A673 (cell line): ENCODE measurements at places on chromosomes 4 and X. TPM values are rescaled to one million over a fixed set of nuclear protein-coding genes. Genes with fewer than 3 reads are reported as not detected.
A peak's percentile ranks its signal among the peaks of the same experiment; 100 is the strongest.

GRCh38 chr4:102759831-102760644 is 730 bp downstream of the MANBA start:
- peak; percentile 49 for DNase-seq
- H3K27ac ChIP-seq: no peak overlapping the region
- peaks cover 6% of the 10 kb centered on the region for H3K4me1 ChIP-seq
- H3K4me3 ChIP-seq: peak overlapping the region; percentile 73
- no peaks in the 10 kb centered on the region for H3K27me3 ChIP-seq

DNA sequence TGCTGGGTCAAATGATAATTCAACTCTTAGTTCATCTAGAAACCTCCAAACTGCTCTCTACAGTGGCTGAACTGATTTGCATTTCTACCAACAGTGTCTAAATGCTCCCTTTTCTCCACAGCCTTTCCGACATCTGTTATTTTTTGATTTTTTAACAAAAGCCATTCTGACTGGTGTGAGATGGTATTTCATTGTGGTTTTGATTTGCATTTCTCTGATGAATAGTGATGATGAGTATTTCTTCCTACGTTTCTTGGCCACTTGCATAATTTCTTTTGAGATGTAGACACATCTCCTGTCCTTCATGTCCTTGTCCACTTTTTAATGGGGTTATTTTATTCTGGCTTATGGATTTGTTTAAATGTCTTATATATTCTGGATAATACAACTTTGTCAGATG is 298.2 kb upstream of the ARSJ start:
- no peak overlapping the region for H3K27ac ChIP-seq
- no peak overlapping the region for H3K4me3 ChIP-seq
- no peak for DNase-seq
- H3K36me3 ChIP-seq: no peaks in the 10 kb centered on the region

Gene TASL
- not detected in 2 replicates for total RNA-seq

DNA sequence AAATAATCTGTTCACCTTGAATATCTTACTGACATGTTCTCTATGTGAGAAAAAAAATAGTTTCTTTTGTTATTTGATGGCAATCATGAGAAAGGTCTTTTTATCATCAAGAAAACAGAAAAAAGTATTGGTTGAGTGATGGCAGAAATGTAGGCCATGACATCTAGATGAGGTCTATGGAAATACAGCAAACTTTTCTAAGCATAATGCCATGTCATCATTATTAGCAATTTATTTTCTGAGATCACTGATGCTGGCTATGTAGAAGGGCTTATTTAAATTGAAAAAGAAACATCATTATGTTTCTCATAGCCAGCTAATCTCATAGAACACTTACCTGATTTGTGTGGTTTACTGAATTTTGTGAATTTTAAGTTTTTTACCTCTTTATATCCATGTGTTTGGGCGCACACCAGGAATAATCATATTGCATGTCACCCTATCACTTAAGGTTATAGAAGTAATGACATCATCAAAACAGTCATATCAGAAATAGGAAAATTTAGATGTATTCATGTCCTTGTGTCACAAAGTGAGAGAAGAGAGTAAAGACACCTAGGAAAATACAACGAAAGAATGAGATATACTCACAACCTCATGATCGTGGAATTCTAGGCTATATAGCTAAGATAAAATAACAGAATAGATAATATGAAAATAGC is 22.4 kb downstream of the UGT2A3 start:
- H3K4me3 ChIP-seq: no peak overlapping the region
- no peaks in the 10 kb centered on the region for H3K4me1 ChIP-seq

Gene ADH7
- total RNA-seq: not detected in 2 replicates

Gene MAP3K15
- total RNA-seq: 0.06 and 0.35 TPM in 2 replicates

DNA sequence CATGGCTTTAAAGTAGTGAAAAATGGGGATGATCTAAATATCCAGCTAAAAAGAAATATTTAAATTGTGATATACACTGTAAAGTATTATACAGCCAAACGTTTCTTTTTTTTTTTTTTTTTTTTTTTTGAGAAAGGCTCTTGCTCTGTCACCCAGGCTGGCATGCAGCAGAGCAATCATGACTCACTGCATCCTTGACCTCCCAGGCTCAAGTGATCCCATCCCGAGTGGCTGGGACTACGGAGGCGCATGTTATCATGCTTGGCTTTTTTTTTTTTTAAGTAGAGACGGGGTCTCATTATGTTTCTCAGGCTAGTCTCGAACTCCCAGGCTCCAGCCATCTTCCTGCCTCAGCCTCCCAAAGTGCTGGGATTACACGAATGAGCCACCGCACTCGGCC is 17.1 kb downstream of the SMIM14 start:
- no peak overlapping the region for H3K4me3 ChIP-seq
- no peaks in the 10 kb centered on the region for H3K27me3 ChIP-seq
- H3K4me1 ChIP-seq: peaks cover 10% of the 10 kb centered on the region
- H3K36me3 ChIP-seq: no peaks in the 10 kb centered on the region
- no peak overlapping the region for H3K27ac ChIP-seq

GRCh38 chr4:156827519-156827918 is 144.1 kb downstream of the PDGFC start:
- H3K27me3 ChIP-seq: no peaks in the 10 kb centered on the region
- DNase-seq: no peak
- H3K27ac ChIP-seq: no peak overlapping the region

Gene PRSS12
- 3.1 and 4.7 TPM in 2 replicates for total RNA-seq

Gene EREG
- total RNA-seq: 0.50 and 0.84 TPM in 2 replicates

- no peaks in the 10 kb centered on the region for H3K4me1 ChIP-seq
- no peak for DNase-seq
- H3K4me3 ChIP-seq: no peak overlapping the region
- no peak overlapping the region for H3K27ac ChIP-seq
Observed at GRCh38 chr4:115515366-115515765, 401.9 kb upstream of the NDST4 start.

GRCh38 chr4:55920571-55920970 is 28.2 kb upstream of the CEP135 start:
- H3K4me3 ChIP-seq: no peak overlapping the region
- H3K27ac ChIP-seq: no peak overlapping the region
- no peaks in the 10 kb centered on the region for H3K36me3 ChIP-seq
- no peak for DNase-seq
- H3K27me3 ChIP-seq: no peaks in the 10 kb centered on the region
- H3K4me1 ChIP-seq: no peaks in the 10 kb centered on the region

Gene MORF4L2
- 450 and 473 TPM in 2 replicates for total RNA-seq

DNA sequence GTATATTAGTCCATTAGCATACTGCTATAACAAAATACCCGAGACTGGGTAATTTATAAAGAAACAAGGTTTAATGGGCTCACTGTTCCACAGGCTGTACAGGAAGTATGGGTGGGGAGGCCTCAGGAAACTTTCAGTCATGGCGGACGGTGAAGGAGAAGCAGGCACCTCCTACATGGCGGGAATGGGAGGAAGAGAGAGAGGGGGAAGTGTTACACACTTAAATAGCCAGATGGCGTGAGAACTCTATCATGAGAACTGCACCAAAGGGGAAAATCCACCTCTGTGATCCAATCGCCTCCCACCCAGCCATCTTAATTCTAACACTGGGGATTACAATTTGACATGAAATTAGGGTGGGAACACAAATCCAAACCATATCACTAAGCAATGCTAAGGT is 98.9 kb upstream of the SH3RF1 start:
- no peaks in the 10 kb centered on the region for H3K27me3 ChIP-seq
- H3K4me1 ChIP-seq: no peaks in the 10 kb centered on the region
- DNase-seq: peak; percentile 30

- peaks cover 29% of the 10 kb centered on the region for H3K36me3 ChIP-seq
- DNase-seq: no peak
- no peak overlapping the region for H3K27ac ChIP-seq
- H3K4me1 ChIP-seq: peaks cover 10% of the 10 kb centered on the region
- H3K4me3 ChIP-seq: no peak overlapping the region
Observed at GRCh38 chr4:7771541-7772507, 167.8 kb downstream of the AFAP1 start.

Gene MAML3
- total RNA-seq: 3.7 and 4.3 TPM in 2 replicates

GRCh38 chr4:8910100-8910821 is 38.6 kb upstream of the HMX1 start:
- H3K27ac ChIP-seq: no peak overlapping the region
- peaks cover 25% of the 10 kb centered on the region for H3K27me3 ChIP-seq
- H3K4me3 ChIP-seq: no peak overlapping the region
- no peaks in the 10 kb centered on the region for H3K36me3 ChIP-seq
- no peaks in the 10 kb centered on the region for H3K4me1 ChIP-seq
- DNase-seq: no peak

Gene TBC1D9
- 20.6 and 22.4 TPM in 2 replicates for total RNA-seq

DNA sequence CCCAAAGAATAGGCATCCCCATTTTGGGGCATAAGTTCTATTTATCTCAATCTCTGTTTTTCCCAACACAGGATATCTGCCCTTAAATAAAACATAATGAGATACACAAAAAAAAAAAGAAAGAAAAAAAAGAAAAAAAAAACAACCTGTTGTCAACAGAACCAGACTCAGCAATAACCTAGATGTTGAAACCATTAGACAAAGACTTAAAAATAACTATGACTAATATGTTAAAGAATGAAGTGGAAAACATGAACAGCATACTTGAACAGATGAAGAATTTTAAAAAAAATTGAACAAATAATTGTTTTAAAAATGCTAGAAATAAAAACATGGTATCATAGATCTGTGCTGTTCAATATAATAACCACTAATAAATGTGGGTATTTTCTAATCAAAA is 93.4 kb upstream of the RXFP1 start:
- H3K27ac ChIP-seq: no peak overlapping the region
- DNase-seq: no peak
- H3K4me1 ChIP-seq: no peaks in the 10 kb centered on the region
- H3K36me3 ChIP-seq: no peaks in the 10 kb centered on the region
- H3K27me3 ChIP-seq: no peaks in the 10 kb centered on the region

DNA sequence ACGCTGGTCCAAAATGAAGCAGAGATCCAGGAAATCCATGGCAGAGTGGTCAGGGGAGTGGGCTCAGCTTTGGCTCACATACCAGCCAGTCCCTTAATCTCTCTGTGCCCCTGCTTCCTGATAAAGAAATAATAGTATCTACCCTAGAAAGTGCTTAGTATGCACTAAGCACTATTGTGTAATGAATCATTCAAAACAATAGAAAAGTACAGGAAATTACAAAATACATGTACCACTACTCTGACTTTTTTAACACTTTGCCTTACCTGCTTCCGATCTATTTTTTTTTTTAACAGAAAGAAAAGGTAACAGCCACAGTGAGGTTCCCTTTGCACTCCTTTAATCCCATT is 49.9 kb downstream of the TBC1D9 start:
- no peaks in the 10 kb centered on the region for H3K36me3 ChIP-seq
- no peak for DNase-seq
- no peak overlapping the region for H3K27ac ChIP-seq
- H3K27me3 ChIP-seq: no peaks in the 10 kb centered on the region

DNA sequence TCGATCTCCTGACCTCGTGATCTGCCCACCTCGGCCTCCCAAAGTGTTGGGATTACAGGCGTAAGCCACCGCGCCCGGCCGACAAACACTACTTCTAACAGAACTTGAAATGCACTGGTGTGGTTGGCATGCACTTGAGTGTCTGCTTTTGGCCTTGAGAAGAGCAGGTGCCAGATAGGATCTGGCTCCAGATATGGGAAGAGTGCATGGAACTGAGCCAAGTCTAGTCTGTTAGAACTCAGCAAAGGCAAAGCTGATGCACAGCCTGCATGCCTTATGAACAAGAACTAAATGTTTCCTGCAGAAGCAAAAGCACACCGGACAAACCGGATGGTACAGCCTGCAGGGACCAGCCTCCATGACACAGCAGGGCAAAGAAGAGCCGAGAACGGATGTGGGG is 35.1 kb upstream of the TBL1X start:
- peaks cover 6% of the 10 kb centered on the region for H3K4me1 ChIP-seq
- no peaks in the 10 kb centered on the region for H3K27me3 ChIP-seq
- H3K4me3 ChIP-seq: no peak overlapping the region
- H3K27ac ChIP-seq: no peak overlapping the region
- no peaks in the 10 kb centered on the region for H3K36me3 ChIP-seq

DNA sequence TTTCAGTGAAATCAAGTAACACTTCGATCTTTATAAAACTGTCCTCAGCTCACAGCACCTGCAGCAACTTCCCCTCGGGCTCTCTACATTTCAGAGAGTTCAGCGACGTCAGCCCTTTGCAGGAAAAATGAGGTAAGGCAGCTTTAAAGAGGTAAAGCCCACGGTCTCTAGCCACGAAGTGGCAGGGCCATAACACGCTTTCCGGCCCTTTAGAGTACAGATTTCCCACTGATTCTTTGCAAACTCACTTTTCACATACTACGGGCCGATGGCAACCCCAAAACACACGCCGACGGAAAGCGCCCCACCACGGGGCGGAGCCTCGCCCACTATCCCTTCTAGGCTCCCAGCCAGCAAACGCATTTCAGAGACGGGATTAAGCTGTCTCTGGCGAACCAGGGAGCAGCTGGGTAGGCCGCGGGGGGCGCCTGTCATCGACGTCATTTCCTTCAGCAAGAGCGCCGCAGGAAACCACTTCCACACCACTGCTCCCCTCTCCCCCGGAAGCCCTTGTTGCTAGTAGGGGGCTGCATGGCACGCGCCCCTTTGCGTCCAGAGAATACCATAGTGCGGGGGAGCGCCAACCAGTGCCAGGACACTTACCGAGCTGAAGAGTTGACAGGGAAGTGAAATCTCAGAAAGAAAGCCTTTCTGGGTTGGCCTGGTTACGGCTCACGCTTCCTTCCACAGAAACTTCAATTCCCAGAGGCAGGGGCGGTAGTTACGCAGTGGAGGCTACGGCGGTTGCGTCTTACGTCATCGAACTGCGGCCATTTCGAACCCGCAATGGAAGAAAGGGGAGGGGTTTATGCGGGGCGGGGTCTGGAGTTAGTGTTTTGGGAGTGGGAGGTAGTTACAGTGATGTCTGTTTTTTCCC is at the start of gene TRMT10A:
Gene TRMT10A, minus strand, starts transcription at position 730 of the 877 bp plus-strand sequence. CDS start 4,701 bp downstream, outside the sequence.
- peak within 1 kb of the TSS; percentile 65 for H3K4me3 ChIP-seq
- no peaks in the 10 kb centered on the region for H3K36me3 ChIP-seq
- peak; percentile 98 for DNase-seq
- H3K27me3 ChIP-seq: no peaks in the 10 kb centered on the region
- no peaks in the 10 kb centered on the region for H3K4me1 ChIP-seq
